ENCODE measurements at places on chromosomes 6 and 20.

DNA sequence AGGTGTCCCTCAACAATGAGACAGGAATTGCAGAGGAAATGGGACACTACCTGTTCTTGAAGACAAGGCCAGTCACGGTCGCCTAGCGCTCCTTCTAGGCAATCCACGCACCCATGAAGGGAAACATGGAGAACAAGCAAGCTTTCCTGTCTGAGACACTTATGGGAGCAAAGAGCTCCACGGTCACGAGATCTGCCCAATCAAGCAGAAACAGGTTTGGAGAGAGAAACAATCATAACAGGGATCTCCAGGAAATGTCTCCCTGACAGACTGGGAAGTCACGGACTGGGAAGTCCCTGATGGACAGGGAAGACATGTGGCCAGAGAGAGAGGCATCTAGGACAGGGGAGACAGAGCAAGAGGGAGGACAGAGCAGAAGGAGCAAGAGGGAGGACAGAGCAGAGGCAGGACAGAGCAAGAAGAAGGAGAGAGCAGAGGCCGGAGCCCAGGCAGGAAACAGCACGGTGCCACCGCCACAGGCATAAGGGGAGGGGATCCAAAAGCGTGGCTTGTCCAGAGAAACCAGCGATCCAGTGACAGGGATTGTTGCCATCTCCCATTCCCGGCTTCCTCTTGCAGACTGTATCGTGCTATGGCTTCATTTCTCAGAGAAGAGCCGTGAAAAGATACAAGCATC is 167.8 kb upstream of the ZNF337 start:
- no peak for DNase-seq

- DNase-seq, result no peak
Measured at GRCh38 chr6:104940893-104941728, 15.8 kb upstream of the LIN28B start.

- DNase-seq, result peak; percentile 30
Measured at GRCh38 chr6:124254941-124255685, 451.4 kb downstream of the NKAIN2 start.

DNA sequence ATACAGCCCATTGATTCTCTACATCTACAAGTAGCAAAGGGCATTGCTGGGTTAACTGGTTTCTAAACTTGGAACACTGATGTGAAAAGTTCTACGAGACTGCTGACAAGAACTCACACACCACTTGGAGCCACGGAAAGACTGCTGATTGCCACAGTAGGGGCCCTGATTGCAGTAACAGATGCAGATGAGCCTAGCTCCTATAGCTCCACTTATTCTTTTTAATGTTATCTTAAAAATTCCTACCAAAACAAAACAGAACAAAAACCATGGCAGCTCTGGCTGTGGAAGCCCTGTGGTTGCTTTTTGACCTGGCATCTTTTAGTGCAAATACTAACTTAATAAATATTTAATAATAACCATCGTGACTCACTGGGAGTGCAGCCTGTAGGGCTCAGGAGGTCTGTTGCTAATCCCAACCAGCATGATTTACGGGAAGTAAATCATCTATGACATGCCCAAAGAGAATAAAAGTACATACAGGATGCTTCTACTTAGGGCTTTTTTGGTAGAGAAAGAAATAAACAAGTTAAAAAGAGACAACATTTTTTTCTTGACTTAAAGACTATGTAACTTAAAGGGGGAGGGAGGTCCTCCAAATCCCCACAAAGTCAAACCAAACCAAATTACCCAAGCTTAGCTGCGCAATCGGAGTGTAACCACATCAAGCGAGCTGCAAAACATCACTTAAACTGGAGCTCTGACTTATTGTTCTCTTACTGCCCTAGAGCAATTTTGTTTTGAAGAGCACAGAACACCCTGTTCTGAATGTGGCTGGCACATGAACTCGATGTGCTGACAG is 87.2 kb downstream of the FKBP5 start:
- DNase-seq, result no peak

GRCh38 chr6:104957301-104958177 is 632 bp downstream of the LIN28B start:
- DNase-seq, result peak; percentile 63

DNA sequence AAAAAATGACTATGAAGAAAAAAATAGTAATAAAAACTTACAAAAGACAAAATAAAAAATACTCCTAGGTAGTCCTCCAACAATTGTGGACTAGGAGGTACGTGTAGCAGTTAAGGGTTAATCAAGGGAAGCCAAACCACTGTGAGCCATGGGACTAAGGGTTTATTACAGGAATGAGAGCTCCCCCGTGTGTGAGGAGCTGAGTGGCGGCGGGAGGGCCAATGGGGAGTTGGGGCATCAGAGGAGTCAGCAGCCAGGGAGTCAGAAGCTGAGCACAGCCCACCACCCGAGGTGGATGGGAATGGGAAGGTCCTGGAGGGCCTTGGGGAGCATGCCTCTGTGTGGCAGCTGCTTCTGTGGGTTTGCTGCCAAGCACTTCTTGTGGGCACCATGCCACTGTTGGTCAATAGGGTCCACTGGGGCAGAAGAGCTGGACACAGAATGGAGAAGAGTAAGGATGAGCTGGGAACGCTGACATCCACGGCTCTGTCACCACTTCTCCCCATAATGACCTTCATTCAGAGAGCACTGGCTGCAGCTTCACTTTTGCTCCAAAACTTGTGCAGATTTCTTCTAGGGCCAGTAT is 373.3 kb downstream of the CDKAL1 start:
- DNase-seq, result no peak

DNA sequence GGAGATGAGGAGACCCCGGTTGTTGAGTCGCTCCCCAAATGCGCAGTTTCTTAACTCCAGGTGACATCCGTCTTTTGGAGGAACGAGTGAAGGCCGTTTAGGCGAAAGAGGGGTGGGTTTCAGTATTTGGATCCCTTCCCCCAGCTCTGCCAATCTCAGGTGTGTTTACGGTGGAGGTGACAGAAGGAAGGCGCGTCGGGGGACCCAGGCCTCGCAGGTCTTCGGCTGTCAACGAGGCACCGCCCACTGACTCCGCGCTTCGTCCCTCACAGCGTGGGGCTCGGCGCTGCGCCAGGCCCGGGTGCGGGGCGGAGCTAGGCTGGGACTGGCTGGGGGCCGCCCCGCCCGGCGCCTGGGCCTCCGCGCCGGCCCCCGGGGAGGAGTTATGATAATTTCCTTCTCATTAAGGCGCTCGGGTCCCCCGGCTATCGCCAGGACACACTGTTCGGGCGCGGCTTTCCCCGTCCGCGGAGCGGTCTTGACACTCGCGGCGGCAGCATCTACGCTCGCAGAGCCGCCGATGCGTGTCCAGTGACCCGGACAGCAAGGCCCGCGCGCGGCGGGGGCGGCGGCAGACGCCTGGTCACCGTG is at the start of gene TFAP2C:
TFAP2C (plus strand) TSS at position 434 of the 591 bp plus-strand sequence. CDS start 239 bp downstream, outside the sequence.
- peak; percentile 56 for DNase-seq

- DNase-seq, result no peak
Measured at GRCh38 chr6:118963003-118963402, 28.0 kb upstream of the MCM9 start.

DNA sequence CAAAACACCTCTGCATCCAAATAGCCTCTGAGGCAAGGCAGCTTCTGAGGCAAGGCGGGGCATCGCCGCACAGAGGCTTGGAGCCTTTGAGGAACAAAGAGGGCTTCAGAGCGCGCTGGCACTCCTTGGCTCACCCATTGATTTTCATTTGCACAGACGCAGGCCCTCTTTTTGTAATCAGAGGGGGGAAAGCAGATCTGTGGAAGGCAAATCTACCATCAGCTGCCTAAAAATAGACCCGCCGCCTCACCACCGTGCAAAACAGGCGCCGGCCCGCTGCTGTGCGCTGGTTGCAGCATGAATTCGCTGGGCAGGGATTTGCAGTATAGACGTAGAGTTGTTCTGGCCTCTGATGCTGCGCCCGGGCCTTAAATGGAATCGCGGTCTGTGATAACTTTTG is 69.9 kb upstream of the STMND1 start:
- DNase-seq, result no peak

GRCh38 chr20:56765172-56766073 is 136.3 kb downstream of the TFAP2C start:
- no peak for DNase-seq

- DNase-seq, result no peak
Measured at GRCh38 chr20:8130840-8131526, 1.1 kb upstream of the PLCB1 start.

GRCh38 chr6:147177286-147177685 is 26.9 kb upstream of the STXBP5 start:
- no peak for DNase-seq

- DNase-seq, result no peak
Measured at GRCh38 chr6:158867381-158868121, 48.4 kb upstream of the EZR start.

- DNase-seq, result no peak
Measured at GRCh38 chr6:155219858-155220301, 43.9 kb upstream of the CLDN20 start.

DNA sequence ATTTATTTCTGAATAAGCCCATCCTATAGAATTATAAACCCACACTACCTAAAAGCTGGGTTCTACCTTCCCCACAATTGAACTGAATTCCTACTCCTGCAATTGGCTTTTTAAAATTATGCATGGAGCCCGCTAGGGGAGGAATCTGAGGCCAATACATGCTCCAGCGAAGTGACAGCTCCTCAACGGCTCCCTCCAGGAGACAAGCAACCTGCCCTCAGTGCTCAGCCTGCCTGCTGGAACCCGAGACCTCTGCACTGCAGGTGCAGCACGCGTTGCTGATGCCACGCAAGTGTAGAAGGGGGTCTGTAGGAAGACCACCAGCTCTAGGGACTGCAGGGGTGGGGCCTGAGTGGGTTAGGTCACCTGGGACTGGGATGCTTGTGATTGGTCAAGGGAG is 170.2 kb upstream of the CDYL start:
- DNase-seq, result no peak

DNA sequence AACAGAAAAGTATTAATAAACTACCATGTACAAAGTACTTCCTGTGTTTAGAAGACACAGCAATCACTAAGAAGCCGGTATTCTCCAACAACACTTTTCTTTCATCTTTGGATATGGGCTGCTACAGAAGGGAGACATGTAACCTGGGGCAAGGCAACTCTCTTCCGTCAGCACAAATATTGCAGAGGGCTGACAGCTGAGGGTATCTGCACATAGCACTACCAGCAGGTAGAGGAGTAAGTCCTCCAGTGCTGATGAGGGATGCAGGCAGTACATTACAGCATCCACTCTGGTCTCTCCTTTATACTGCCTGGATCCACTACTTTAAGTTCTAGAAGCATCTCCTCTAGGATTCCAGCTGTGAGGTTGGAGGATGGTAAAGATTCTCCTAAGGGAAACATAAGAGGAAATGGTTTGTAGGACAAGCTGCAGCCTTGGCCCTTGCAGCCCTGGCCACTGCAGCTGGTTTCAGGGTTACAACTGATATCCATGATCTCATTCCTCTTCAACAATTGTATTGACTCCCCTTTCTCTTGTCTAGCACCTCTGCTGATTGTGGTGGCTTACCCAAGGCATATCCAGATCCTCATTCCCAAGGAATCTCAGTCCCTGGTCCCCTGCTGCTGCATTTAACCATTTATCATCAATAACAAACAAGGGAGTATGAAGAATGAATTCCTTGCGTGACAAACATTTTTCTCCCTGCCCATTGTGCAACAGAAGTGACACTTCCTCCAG is 110.7 kb upstream of the ADGRF1 start:
- no peak for DNase-seq

DNA sequence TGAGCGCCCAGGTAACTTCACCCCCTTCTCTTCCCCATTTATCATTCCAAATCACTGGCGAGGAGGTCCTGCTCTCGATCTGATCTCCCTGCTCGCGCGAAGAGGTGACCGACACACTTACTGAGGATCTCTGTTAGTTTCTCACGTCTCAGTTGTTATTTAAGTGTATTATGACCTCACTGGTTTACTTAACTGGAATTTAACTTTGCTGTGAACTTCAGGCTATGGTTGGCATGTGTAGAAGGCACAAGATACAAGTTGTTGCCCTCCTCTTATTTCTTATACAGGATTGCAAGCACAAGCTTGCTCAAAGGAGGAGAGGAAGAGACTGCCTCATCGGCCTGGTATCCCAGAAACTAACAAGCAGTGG is 1.2 kb downstream of the RNF217 start:
- peak; percentile 39 for DNase-seq

DNA sequence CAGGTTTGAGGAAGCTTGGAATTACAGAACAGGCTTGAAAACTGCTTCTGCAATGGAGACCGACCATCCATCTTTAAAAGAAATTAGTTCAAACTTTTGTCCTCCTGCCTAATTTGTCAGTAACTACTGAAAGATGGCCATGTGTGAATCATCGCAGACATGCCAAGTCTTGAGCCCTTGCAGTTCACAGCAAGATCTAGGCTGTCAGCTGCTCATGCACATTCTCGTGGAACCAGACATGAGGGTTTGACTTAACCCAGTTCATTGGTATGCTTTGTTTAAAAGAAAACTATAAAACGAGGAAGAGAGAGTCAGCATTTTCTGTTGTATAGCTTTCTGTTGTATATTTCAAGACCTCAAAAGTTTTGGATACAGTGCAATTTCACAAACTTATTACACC is 74.0 kb upstream of the SAMD5 start:
- DNase-seq, result no peak

DNA sequence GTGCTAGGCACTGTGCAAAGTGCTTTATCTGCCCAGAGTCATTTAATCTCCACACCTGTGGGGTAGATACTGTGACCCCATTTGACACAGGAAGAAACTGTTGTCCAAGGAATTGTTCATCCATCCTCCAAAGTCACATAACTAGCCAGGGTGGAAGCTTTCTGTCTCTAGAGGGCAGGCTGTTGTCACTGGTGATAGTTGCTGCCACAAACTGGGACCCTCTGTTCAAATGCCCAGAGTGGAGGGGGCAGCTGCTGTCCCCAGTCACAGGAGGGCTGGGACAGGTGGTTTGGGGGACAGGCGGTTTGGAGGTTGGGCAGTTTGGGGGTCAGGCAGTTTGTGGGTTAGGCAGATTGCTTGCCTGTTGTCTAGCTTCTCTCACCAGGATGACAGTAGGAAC is 16.1 kb upstream of the TMEM242 start:
- DNase-seq, result no peak

DNA sequence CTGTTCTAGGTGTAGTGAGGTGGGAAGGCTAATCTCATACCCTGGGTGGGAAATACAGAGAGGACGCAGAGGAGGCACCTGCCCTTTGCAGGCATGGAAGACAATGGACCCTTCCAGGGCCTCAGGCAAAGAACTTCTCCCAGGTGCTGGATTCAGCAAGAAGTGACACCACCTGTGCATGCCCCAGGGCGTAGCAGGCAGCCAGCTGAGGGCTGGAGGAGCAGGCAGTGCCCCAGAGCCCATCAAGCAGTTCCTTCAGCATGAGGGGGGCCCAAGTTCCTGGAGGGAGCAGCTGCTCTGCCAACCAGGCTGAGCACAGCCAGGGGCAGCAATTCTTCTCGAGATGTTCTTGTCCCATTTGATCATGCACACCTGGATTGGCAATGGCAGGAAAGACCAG is 170.3 kb upstream of the PDE10A start:
- DNase-seq, result no peak

GRCh38 chr6:4533576-4533975 is 242.6 kb upstream of the CDYL start:
- DNase-seq, result no peak

DNA sequence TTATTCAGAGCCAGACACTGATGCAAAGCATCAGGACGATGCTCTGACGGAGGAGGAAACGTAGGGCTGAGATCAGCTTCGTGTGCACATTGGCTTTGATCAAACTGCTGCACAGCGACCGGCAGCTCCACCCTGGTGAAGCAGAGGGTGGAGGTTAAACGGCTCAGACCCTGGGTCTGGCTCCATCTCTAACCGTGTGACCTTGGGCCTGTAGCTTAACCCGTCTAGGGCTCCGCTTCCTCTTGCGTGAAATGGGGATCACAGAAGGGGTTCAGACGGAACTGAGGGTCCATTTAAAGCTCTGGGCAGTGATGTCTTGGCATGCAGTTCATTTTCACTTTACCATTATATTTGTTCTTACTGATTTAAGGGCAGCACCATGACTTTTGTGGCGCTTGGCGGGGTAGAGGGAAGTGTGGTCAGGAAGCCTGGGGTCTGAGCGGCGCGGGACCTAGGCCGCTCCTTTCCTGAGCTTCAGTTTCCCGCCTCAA is 644 bp downstream of the RBL1 start:
- DNase-seq, result no peak
